ENCODE measurements at places on chromosomes 13 and 19. TPM values are rescaled to one million over a fixed set of nuclear protein-coding genes. Genes with fewer than 3 reads are reported as not detected.

The LIPE gene
- total RNA-seq: 34.6 TPM

The KCTD12 gene
- 6.3 TPM for total RNA-seq

DNA sequence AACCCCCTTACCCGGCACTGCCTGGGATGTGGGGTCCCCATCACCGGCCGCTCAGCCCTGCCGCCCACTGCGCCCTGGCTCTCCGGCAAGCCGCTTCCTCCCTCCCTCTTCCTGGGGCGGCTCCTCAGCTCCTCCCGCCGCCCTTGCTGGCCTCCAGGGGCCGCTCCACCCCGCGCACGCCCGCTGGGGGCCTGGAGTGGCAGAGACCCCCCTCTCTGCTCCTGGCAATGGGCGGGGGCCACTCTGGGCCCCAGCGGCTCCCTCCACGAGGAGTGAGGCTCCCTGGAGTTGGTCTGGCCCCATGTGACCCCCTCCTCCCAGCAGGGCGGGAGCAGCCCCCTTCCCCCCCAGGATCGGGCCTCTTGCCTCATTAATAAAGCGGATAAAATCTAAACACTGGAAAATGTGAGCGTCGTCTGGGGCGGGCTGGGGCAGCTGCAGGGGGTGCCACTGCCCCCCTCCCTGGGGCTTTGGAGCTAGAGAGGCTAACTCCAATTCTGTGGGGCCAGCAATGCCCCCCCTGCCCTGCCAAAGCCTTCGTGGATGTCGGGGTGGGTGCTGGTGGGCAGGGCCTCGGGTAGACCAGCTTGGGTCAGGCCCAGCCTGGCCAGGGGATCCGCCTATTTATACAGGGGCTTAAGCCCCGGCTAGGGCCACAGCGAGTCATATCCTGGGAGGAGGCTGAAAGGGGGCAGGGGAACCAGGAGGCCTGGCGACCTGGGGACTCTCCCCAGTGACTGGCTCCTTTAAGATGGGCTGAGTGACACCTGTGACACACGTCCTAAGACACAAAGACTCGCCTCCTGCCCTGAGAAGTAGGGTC is at the start of gene PTGER1:
PTGER1 (minus strand) TSS at position 104 of the 823 bp plus-strand sequence. CDS start 1,034 bp downstream, outside the sequence.
- peak; percentile 60 for DNase-seq

The ZNF415 gene
- 1.9 TPM for total RNA-seq

The CYP2A7 gene
- total RNA-seq: not detected

DNA sequence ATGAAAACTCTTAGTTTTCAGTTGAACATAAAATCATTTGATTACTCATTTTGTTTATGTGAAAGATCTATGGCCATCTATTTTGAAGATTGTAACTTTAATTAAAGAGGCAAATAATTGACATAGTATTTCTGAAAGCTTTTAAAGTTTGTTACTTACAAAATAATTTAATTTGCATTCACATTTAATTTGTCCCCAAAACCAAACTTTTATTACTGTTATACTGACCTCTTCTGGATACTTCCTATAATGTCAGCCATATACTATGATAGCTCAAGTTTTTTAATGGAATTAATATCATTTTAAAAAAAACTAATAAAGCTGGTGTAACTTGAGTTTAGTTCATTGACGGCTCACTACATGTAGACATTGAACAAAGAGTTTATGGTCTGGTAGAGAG is 4.9 kb upstream of the SGCG start:
- DNase-seq: no peak

The KLF2 gene
- total RNA-seq: 100 TPM

GRCh38 chr13:50948601-50949000 is 39.0 kb downstream of the RNASEH2B start:
- no peak for DNase-seq

GRCh38 chr19:46717034-46717715 is at the start of gene PRKD2:
TSS of gene PRKD2 (minus strand) at chr19:46717114. CDS start at chr19:46716370, 744 bp downstream.
- peak; percentile 93 for DNase-seq

The HIPK4 gene
- total RNA-seq: 0.10 TPM

DNA sequence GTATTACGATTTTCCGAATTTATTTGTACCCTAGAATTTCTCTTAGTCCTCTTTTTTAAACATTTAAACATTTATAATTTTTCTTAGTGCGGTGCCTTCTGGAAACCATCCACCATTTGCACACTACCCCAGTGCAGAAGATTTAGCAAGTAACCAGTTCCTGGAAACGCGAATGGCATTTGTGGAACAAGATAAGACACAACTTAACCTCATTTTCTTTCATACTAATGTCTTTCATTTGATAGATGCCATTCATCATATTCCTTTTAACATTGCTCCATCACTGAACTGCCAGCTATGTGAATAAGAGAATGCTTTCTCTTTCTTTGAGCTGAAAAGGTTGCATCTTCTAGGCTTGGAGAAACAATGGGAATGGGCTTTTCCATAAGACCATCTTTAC is 6.8 kb downstream of the FRY start:
- no peak for DNase-seq

DNA sequence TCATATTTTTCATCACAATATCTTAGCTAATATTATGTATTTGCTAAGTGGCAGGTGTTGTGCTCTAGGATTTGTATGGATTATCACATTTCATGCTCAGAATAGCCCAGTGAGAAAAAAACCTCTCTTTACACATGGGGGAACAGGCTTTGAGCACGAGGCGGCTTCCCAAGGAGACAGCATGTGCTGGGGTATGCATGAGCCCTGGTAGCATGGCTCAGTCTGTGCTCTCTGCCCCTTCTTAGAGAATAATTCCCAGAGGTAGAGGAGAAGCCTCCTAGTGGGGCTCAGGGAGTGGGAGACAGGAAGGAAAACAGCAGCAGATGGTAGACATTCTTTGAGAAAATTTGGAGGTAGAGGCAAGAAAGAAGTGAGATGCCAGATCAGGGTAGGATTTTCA is 31.6 kb downstream of the RNASEH2B start:
- DNase-seq: no peak

The TSSK6 gene
- 3.9 TPM for total RNA-seq

- no peak for DNase-seq
Measured at GRCh38 chr19:16249826-16250404, 52.2 kb downstream of the AP1M1 start.

The NLRP4 gene
- not detected for total RNA-seq

DNA sequence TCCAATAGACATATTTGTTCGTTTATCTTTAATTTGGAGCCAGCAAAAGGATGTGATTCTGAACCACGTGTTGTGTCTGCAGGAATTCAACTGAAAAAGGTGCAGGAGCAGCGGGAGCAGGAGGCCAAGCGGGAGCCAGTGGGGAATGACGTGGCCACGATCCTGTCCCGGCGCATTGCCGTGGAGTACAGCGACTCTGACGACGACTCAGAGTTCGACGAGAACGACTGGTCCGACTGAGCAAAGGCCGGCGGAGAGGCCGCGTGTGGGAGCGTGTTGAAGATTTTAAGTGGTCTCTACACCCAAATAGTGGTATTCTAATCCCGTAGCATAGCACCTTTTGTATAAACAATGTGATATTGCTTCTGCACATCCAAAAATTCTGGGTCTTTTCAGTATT is 75.0 kb downstream of the GPR12 start:
- no peak for DNase-seq

DNA sequence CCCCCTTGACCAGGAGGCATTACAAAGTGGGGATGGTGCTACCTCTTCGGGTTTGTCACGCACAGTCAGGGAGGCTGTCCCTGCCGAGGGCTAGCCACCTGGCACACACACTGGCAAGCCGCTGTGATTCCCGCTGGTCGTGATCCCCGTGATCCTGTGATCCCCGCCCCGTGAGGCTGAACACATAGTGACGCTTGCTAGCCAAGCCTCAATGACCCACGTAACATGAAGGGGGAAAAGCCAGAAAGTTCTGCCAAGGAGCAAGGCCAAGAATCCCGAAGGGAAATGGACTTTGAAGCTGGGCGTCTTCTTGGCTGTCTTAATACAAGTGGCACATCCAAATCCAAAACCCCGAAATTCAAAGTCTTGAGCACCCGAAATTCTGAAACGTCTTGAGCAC is 13.7 kb downstream of the LDLR start:
- DNase-seq: no peak

The LGI4 gene
- total RNA-seq: 0.13 TPM

DNA sequence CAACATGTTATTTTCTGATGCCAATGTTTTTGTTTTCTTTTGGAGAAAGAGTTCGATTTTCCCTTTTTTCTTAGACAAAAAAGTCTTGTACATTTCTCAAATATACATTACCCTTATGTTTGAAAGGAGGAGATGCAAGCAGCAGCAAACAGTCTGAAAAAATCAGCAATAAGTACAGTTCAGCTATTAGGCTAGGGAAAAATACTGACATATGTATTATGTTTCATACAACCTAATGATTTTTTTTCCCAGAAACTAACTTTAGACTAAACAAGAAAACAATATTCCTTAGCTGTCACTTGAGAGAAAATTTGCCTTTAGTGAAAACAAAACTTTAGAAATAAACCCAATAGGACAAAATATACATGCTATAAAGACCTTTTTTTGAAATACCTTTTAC is 1223.5 kb downstream of the SLITRK1 start:
- no peak for DNase-seq

DNA sequence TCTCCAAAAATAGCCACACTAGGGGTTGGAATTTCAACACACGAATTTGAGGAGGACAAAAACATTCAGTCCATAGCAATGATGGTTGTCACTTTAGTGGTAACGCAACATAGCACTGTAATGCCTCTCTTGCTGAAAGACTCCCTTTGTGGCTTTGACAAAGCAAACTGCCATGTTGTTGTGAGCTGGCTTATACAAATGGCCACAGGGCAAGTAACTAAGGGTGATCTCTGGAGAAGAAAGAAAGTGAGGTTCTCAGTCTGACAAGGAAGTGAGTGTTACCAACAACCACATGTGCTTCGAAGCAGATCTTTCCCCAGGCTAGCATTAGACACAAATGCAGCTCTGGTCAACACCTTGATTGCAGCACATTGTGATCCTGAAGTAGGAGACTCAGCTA is 79.1 kb upstream of the PCDH17 start:
- no peak for DNase-seq

GRCh38 chr13:99191900-99192399 is 8.7 kb upstream of the UBAC2 start:
- DNase-seq: peak; percentile 15

GRCh38 chr19:58474291-58474996 is 1.7 kb upstream of the ZNF446 start:
- DNase-seq: peak; percentile 19

DNA sequence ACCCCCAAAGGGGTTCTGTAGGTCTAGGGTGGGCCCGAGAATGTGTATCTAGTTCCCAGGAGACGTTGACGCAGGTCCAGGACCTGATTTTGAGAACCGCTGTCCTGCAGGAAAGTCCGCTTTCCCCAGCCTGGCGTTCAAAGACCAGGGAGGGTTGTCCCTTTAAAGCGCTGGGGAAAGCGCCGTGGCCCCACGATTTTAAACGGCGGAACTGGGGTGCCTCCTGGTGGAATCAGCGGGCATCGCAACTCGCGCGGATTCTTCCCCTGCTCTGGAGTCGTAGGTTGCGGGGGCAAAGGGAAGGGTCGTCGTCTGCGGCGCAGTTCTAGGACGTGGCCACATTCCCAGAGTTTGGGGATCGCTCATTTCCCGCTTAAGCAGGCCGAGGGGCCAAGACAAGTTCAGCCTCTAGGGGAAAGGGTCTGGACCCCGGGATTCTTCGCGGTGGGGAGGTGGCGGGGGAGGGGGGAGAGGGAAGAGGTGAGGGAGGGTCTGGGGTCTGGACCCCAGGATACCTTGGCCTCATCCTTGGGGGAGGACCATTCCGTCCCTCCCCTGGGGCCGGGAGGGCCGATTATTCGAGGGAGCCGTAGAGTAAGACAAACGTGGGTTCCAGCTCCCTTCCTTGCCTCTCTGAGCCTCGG is 7.7 kb downstream of the PNMA8B start:
- DNase-seq: peak; percentile 82

DNA sequence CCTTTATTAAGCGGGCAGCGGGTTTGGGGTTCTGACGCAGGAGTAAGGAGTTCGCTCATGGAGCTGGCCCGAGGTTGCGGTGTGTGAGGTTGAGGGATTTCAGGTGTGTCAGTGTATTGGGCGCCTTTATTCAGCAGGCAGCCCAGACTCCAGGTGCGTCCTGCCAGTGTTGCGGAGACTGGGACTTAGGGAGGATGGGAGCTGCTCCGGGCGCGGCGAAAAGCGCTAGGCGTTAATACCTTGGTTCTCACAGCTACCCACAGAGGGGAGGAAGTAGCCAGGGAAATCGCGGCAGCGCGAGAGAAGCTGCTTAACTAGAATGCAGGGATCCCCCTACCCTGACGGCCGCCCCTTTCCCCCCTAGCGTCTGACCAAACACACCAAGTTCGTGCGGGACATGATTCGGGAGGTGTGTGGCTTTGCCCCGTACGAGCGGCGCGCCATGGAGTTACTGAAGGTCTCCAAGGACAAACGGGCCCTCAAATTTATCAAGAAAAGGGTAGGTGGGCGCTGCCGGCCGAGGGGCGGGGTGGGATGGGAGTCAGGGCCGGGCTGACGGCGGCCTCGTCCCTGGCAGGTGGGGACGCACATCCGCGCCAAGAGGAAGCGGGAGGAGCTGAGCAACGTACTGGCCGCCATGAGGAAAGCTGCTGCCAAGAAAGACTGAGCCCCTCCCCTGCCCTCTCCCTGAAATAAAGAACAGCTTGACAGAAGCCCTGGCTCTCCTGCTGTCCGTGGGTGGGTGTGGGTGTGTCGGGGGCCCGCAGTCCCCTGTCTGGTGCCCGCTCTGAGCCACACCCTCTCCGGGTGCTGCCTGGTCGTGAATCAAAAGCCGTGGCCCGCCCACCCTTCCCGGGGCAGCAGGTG is 1.1 kb downstream of the RPL36 start:
- DNase-seq: peak; percentile 48

The LILRA5 gene
- not detected for total RNA-seq

The SELENOV gene
- total RNA-seq: not detected

The OR7A5 gene
- not detected for total RNA-seq

GRCh38 chr13:110361365-110361911 is 54.4 kb downstream of the COL4A2 start:
- DNase-seq: no peak

The SHD gene
- not detected for total RNA-seq

All from activated CD8-positive, alpha-beta T cell treated with anti-CD3 and anti-CD28 coated beads, Interleukin-2, amount 10 ng/mL, durations not matched to agents 7 days and 5 days (primary cell).